H9 (cell line): ENCODE measurements at places on chromosomes 5 and 9. TPM values are rescaled to one million over a fixed set of nuclear protein-coding genes. Genes with fewer than 3 reads are reported as not detected.

- DNase-seq = no peak
Measured at GRCh38 chr9:96289392-96289791, 12.6 kb downstream of the HSD17B3 start.

DNA sequence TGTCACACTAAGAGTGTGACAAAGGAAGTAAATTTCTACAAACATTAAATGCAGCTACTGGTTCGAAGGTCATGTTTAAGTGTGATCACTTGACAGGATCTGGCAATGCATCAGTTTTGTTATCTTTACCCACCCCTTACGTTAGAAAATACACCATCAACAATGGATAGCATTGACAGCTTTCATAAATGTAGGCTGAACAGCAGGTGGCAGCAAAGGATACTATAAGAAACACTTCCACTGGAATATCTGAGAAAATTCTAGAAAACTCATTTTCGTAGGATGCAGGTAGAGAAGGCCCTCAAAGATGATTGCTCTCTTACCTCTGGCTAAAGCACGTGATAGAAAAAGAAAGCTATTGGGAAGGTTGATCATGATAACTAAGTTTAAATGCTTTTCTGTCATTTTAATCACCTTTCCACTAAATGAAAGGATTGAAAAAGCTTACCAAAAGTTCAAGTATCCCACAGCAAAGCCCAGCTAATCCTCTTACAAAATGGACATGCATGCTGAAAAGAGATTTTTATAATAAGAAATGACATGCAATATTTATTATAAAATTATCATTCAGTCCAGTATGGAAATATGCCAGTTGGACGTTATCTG, 292.5 kb downstream of the PARP8 start:
- DNase-seq = no peak

- DNase-seq = no peak
Measured at GRCh38 chr5:10700516-10700915, 60.5 kb downstream of the DAP start.

Gene LCP2
- total RNA-seq = 0.09 TPM in 1 of 2 replicates, not detected in the other

Gene FCN2
- not detected in 2 replicates for total RNA-seq

GRCh38 chr9:102000956-102001355, 262.5 kb upstream of the GRIN3A start:
- DNase-seq = no peak

DNA sequence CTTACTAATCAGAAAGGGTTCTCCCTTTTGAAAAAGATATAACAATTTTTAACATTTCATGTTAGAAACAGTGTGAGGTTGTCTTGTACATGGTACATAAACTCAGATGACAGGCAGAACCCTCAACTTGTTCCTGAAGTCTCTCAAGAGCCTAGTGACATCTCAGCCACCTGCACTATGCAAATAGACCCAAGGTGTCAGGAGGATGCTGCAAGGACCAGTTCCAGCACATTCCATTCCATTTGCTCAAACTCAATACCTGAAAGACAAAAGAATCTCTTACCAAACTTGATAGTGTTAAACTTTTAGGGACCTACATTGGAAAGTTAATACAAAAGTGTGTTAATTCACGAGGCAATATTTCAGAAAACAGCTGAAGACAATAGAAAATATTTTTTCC, 544.6 kb downstream of the CETN3 start:
- DNase-seq = no peak

DNA sequence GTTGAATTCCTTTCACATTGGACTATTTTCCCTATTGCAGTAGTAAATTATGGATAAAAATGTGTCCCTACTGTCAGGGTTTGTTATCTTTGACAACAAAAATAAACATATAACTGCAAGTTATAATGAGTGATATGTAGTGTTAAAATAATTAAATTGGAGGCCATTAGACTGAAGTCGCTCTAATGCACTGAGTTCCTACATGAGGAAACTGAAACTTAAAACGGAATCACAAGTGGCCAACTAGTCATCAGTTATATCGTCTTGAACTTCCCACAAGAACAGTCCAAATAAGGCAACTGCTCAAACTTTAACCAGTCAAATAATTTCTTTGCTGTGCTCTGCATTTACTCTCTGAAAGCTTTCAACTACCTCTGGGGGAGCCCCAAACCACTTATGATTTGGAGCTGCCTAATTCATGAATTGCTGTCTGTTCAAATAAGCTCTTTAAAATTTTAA, 2.1 kb upstream of the IFT74 start:
- DNase-seq = no peak

Gene RUSC2
- 5.8 and 6.3 TPM in 2 replicates for total RNA-seq

DNA sequence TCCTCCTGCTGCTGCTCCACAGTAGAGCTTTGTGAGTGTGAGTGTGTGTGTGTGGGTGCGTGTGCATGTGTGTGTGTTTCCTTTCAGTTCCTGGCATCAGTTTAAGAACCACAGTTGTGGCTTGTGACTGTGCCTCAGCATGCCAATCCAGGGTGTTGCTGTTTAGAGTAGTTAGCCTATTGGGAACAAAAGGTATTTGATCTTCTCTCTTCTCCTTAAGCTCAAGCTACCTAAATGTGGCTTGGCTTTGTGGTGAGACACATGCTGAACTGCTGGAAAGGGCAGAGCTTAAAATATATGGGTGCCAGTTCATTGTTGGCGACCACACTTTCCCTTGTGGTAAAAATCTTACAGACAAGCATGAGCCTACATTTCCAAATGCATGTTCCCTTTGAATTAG, 116.6 kb upstream of the BNC2 start:
- DNase-seq = no peak

Gene NTNG2
- 0.52 and 0.66 TPM in 2 replicates for total RNA-seq

Gene STK32A
- 0.99 and 1.3 TPM in 2 replicates for total RNA-seq

- DNase-seq = no peak
Measured at GRCh38 chr9:106350777-106351176, 512.2 kb upstream of the ZNF462 start.

DNA sequence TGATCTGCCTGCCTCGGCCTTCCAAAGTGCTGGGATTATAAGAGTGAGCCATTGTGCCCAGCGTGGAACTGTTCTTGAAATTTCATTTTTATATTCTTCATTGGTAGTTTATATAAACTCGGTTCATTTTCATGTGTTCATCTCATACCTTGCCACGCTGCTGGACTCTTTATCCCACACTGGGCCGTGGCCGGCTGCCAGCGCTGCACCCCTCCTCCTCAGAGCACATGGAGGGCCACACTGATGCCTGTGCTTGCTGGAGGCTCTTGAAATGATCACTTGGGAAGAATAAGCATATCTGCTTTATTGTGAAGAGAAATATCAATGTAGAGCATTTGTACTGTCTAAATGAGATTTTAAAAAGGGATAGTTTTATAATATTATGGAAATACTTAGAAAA, 69.5 kb downstream of the EHMT1 start:
- no peak for DNase-seq

DNA sequence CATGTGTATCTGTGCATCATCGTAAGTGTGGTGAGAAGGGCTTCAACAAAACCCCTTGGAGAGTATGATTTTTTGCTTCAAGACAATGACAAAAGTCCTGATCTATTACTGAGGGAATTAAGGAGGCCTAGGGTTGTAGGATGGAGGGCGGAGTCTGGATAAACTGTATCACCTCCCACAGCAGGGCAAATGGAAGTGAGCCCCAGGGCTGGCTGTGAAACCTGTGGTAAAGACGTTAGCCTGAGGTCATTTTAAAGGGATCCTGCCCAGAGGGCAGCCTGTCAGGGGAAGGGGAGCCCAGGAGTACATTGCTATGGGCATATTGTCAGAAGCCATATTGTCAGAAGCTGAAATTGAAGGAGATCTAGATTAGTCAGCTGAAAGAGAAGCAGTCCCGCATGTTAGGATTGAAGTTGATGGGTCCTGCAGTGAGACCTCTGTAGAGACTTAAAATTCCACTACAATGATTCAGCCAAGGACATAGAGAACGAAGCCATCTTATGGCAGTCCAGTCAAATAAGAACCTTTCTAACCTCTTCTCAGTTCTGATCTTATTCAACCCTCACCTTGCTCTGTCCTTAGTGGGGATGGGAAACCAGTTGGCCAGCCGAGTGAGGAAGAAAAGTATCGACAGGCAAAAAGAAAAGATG, 26.9 kb downstream of the ADGRV1 start:
- DNase-seq = peak; percentile 41

GRCh38 chr5:52963636-52964035, 25.5 kb upstream of the ITGA2 start:
- DNase-seq = no peak

DNA sequence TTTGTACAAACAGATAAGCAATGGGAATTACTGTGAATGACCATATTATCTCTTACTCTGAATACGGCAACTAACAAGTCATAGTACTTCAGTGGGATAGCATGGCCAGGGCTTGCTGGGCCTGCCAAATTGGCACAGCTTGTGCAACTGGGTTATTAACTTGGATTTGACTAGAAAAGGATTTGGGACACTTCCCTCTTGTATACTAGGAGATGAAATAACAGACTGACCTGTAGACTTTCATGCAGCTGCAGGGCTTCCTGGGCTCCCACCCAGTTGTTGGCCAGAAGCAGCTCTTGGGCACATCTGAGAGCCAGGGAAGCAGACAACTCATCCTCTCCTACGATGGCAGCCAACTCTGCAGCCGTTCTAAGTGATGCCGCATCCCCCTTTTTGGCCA, 39.8 kb downstream of the CNOT8 start:
- DNase-seq = no peak

DNA sequence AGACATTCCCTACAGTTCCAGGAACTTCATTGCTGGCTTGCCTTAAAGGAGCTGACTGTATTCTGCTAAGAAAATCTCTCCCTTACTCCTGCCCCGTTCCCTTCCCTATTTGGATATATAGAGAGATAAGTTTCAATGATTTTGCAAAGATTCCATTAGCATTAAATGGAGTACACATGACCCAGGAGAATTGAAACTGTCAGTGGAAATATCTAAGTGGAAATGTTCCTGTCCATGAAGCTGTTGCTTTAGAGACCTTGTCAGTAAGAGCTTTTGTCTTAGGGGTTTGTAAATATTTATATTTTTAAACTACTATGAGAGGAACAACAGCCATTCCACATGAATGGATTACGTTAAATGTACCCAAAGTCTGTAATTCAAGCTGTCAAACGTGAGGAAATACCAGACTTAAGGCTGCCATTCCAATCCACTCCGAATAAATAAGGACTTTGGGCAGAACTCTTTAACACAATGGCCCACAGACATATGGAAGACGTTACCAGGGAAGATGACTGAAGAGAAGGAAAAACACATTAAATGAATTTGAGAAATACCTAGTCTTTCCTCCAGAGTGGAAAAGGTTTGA, 387.1 kb upstream of the PAPPA start:
- DNase-seq = no peak

Gene SOX30
- total RNA-seq = 0.13 TPM in 1 of 2 replicates, not detected in the other

- DNase-seq = no peak
Measured at GRCh38 chr9:116267021-116267420, 113.4 kb downstream of the PAPPA start.

GRCh38 chr5:174798551-174798951, 74.2 kb downstream of the MSX2 start:
- DNase-seq = no peak

Gene DEPDC1B
- total RNA-seq = 49.0 and 51.4 TPM in 2 replicates

DNA sequence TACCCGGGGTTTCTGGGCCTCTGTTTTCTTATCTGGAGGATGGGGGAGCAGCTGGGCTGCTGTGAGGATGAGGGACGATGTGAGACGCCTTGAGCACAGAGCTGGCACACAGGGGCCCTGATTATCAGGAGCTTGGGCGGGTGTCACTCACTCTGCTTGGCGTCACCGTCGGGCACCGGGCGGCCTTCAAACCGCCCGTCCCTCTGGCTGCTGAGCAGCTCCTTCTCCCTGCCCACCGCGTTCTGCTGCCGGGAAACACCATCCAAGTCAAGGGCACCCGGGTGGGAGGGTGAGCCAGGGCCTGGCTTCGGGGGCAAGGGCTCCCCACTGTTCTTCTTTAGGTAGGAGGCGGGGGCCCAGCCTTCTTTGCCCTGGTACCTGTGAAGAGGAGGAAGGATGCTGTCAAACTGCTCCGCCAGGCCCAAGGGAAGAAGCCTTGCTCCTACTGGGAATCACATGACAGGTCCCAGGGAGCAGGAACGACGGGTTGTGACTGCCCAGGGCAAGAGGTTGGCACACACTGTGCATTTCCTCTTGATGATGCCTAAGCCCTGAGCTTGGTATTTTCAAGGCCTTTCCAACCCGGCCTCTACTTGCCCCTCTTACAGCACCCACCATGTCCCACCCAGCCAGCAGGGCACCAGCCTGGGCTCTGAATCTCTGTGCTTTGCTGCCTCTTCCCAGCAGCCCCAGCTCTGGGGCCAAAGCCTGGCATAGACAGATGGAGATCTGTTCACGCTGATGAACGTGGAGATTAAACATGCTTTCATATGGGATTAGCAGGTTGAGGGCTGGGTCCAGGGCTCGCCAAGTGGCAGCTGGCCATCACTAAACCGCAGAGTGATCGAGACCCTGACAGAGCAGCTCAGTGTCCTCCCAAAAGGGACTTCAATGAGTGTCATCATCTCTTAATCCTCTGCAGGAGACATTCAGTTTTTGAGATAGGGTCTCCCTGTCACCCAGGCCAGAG, 66.9 kb upstream of the UBTD2 start:
- no peak for DNase-seq

DNA sequence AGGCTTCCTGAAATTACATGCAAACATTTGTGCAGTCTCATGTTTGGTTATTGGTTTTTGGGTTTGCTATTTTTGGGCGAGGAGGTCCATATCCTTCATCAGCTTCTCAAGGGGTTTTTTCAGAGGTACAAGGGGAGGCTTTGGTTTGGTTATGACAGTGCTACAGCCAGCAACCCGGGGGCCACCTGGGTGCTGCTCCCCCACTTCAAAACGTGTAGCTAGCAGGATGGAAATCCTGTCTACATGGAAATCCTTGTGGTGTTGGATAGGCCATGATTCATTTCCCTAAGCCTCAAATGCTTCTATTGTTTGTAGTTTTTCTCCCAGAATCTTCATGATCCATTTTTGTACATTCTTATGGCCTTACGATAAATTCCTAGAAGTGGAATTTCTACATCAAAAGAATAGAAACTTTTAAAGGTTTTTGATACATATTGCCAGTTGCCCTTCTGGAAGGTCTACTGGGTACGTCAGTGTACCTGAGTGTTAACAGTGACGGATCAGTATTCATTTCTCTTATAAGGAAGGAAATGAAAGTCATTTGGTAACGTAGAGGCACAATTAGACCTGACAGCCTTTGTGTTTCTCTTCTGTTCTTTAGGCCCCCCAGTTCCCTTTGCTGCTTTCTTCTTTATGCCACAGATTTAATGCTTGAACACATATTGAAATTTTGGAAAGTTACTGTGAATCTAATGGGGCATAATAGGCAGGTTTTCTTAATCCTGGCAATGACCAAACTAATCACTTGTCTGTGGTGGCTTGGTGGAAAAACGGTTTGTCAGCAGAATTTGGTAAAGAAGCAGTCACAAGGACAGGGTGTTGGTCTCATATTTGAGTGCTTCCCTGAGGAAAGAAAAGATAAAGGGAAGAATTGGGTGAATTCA, 69.7 kb upstream of the ABL1 start:
- no peak for DNase-seq

Gene RNF130
- 76.4 and 80.0 TPM in 2 replicates for total RNA-seq

DNA sequence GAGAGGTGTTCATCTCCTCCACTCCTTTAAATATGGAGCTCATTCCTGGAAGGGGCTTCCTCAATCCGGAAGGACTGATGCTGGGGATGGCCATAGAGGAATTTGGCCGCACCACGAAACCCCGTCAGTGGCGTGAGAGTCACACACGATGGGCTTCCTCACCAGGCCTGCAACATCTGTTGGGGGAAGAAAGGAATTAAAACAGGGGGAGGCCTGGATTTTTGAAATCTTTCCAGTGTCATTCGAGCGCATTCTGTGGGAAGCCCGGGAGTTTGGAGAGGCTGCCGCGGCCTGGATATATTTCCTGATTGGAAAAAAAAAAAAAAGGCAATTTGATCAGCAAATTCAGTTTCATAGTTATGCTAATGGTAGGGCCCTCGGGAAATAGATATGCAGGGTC, 76.3 kb upstream of the ORM1 start:
- DNase-seq = no peak

Gene CDKN2B
- 0.13 and 0.48 TPM in 2 replicates for total RNA-seq

Gene TXNDC15
- total RNA-seq = 31.3 and 31.7 TPM in 2 replicates
